ENCODE measurements at places on chromosomes 3 and 15. TPM values are rescaled to one million over a fixed set of nuclear protein-coding genes. Genes with fewer than 3 reads are reported as not detected.

Gene SOX14
- total RNA-seq = not detected

Gene SQOR
- total RNA-seq = 67.5 TPM

Gene PSTPIP1
- total RNA-seq = 22.1 TPM

Gene FBN1
- total RNA-seq = 30.8 TPM

Gene CIB2
- total RNA-seq = 13.7 TPM

- peaks cover 6% of the 10 kb centered on the region for H3K4me1 ChIP-seq
- H3K27ac ChIP-seq = peak overlapping the region; percentile 95
- peak overlapping the region; percentile 95 for H3K4me3 ChIP-seq
- no peaks in the 10 kb centered on the region for H3K27me3 ChIP-seq
- DNase-seq = no peak
Measured at GRCh38 chr3:53346922-53347260, 452 bp downstream of the DCP1A start.

DNA sequence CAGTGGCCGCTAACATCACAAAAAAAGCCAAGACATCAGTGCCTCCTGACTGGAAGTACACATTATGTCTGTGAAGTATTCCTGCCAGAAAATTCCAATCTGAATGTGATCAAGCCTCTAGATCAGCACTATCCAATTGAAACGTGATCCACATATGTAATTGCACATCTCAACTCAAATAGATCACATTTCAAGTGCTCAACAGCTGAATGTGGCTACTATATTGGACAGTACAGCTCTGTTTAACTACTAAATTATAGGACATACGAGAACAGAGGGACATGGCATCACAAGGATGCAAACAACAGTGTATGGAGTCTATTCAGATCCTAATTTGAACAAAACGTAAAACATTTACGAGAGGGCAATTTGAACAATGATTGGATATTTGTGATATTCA lies 542 bp upstream of the UBAP1L start:
- DNase-seq = no peak
- no peaks in the 10 kb centered on the region for H3K4me1 ChIP-seq
- no peak overlapping the region for H3K4me3 ChIP-seq
- no peaks in the 10 kb centered on the region for H3K27me3 ChIP-seq

DNA sequence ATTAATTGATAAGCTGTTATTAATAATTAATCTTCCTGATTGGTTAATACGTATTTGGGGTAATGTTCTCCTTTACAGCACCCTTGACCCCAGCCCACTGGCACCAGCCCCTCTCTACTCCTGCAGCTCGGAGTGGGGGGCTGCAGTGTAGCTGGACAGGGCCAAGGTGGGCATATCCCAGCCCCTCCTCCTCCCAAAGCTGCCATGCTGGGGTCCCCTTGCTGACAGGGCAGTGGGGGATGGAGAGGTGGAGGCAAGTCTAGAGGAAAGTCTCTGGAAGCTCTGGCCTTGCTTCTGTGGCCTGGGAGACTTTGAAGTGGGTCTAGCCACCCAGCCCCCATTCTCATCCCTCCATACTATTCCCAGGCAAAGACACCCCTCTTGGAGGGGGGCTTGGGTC lies 35.8 kb downstream of the HCN4 start:
- DNase-seq = no peak
- no peaks in the 10 kb centered on the region for H3K27me3 ChIP-seq
- no peaks in the 10 kb centered on the region for H3K36me3 ChIP-seq

GRCh38 chr3:54321520-54321919 lies 199.2 kb downstream of the CACNA2D3 start:
- H3K27me3 ChIP-seq = no peaks in the 10 kb centered on the region
- no peak overlapping the region for H3K27ac ChIP-seq
- DNase-seq = peak; percentile 66
- no peaks in the 10 kb centered on the region for H3K36me3 ChIP-seq
- H3K4me1 ChIP-seq = no peaks in the 10 kb centered on the region

GRCh38 chr15:100114571-100114970 lies 227.2 kb downstream of the ADAMTS17 start:
- H3K27me3 ChIP-seq = no peaks in the 10 kb centered on the region
- DNase-seq = no peak
- H3K36me3 ChIP-seq = no peaks in the 10 kb centered on the region

DNA sequence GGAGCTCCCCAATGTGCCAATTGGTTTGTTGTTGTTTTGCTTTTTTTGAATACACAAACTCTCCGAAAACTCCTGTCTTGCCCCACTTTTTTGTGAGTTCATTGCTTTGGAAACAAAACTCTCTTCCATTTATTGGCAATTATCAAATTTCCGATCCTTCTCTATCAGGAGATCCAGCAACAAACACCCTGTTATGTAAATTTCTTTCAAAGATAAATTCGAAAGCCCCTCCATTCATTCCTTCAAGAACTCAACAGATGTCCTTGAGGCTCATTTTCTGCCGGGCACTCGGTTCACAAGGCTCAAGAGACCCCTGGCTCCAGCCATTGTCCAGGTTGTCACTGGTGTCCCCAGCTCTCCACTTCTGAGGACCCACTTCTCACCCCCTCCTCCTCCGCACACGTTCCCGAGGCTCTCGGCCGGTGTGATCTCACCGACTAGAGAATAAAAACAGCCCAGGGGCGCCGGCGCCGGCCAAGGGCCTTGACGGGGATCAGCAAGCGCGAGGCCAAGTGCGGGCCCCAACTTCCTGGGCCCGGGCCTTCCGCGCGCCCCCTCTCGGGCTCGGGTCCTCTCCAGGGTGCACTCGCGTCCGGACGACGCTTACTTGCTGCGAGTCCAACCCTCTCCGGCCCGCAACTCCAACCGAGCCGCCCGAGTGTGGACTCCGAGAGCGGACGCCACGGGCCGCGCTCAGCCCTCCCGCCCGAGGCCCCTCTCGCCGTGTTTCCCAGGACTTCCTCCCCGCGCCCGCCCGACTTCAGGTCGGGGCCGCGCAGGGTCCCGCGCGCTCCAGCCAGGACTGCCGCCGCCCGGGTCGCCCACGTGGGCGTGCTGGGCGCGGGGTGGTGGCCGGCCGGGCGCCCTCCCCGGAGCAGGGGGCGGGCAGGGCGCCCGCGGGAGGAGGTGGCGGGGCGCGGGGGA lies 533 bp upstream of the SMAD3 start:
- H3K36me3 ChIP-seq = no peaks in the 10 kb centered on the region
- no peaks in the 10 kb centered on the region for H3K27me3 ChIP-seq
- peak; percentile 87 for DNase-seq
- H3K4me1 ChIP-seq = peaks cover 31% of the 10 kb centered on the region

- H3K4me3 ChIP-seq = no peak overlapping the region
- DNase-seq = no peak
- H3K27ac ChIP-seq = no peak overlapping the region
- H3K27me3 ChIP-seq = no peaks in the 10 kb centered on the region
- peaks cover 8% of the 10 kb centered on the region for H3K4me1 ChIP-seq
Measured at GRCh38 chr3:141388823-141389621, 20.7 kb downstream of the ZBTB38 start.

DNA sequence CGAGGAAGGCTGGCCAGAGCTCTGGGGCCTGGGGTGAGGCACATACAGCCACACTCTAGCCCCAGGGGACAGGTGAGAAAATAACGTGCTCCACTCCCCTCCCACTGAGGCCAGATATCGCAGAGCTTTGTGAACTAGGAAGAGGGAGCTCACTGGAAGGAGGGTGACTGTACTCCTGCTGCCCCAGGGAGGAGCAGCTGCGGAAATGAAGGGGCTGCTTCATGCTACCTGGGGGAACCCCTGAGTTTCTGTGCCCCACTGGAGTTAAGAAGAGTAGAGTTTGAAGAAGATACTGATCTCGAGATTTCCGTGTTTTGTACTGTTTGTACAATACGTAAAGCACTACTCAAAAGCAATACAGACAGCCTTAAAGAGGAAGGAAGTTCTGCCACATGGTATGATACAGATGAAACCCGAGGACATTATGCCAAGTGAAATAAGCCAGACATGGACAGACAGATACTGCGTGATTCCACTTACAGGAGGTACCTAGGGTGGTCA lies 44.6 kb downstream of the CMTM6 start:
- no peaks in the 10 kb centered on the region for H3K36me3 ChIP-seq
- H3K27me3 ChIP-seq = no peaks in the 10 kb centered on the region
- no peak for DNase-seq
- no peak overlapping the region for H3K4me3 ChIP-seq
- H3K4me1 ChIP-seq = no peaks in the 10 kb centered on the region

DNA sequence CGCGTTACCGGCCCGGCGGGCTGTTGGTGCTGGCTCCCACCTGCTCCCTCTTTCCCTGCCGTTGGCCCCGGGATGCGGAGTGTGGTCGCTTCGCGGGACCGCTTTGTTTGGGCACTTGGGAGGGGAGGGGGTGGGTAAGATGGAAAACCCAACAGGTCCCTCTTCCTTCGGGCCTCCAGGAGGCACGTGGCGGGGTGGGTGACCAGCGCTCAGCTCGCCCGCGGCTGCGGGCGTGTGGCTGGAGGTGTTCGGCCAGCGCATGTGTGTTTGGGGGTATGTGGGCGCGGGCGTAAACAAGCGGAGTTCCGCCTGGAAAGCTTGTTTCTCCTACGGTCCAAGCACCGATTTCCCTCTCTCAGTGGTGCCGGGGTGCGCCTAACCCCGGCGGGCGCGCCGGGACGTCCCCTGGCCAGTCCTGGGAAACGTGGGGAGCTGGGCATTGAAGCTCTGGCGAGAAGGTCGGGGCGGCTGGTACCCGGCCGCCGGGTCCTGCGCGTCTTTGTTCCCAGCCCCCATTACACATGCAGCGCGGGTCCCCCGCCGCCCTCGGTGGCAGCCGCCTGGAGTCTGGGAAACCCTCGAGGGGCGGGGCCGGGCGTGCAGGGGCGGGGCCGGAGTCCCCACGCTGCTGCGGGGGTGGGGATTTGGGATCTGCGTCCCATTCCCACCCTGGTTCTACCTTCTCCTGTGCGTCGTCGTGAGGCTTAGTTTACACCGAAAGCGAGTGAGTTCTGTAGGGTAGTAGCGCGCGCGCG lies 1.4 kb downstream of the ACVR2B start:
- no peaks in the 10 kb centered on the region for H3K27me3 ChIP-seq
- H3K4me1 ChIP-seq = peaks cover 35% of the 10 kb centered on the region
- peak; percentile 95 for DNase-seq
- H3K27ac ChIP-seq = peak overlapping the region; percentile 75
- H3K36me3 ChIP-seq = no peaks in the 10 kb centered on the region

Data from kidney (tissue), 22 donors.